ENCODE measurements at places on chromosomes 11 and 22.

DNA sequence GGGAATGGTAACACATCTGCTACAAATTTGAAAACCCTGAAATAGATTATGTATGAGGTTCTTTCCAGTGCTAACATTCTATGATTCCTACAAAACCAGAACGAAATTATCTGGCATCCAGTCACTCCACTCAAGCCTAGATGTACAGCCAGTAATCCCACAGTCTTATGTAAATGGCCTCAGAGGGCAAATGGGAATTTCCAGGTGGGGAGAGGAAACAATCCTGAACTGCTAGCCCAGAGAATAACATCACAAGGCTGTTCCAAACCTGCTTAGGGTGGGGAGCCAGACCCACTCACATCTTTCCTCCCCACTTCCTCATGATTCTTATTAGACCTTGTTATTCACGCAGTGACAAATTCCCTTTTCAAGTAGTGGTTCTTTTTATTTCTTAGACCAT lies 3.5 kb downstream of the FIBIN start:
- DNase-seq = no peak

DNA sequence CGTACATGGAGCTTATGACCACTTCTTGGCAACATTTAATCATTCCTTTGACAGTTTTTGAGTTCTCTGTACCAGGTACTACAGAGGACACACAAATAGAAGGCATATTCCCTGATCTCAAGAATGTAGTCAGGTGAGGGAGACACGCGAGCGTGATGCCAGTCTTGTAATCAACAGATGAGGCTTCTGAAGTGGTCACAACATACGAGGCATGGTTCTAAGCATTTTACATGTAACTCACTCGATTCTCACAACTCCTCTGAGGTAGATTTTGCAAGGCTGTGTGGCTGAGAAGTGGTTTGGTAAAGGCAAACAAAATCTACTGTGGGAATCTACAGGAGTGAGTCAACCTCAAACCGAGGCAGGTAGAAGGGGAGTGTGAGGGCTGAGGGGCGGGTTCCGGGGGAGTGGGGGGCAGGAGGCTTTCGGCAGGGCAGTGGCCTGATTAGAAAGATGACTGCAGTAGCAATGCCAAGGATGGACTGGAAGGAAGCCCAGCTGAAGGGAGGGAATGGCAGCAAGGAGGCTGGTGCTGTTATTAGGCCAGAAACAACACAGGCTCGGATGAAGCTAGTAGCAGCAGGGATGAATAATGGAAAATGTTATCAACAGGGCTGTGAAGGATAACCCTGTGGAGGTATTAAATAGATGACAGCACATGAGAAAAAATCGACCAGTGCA lies 63.8 kb downstream of the ST14 start:
- DNase-seq = no peak

- DNase-seq = no peak
These were observed 39.1 kb downstream of the SLC35F2 start for GRCh38 chr11:107819361-107820014.

- no peak for DNase-seq
These were observed 908.5 kb upstream of the RAG2 start for GRCh38 chr11:37506531-37506930.

- no peak for DNase-seq
These were observed 16.8 kb downstream of the RAB30 start for GRCh38 chr11:83054904-83055380.

DNA sequence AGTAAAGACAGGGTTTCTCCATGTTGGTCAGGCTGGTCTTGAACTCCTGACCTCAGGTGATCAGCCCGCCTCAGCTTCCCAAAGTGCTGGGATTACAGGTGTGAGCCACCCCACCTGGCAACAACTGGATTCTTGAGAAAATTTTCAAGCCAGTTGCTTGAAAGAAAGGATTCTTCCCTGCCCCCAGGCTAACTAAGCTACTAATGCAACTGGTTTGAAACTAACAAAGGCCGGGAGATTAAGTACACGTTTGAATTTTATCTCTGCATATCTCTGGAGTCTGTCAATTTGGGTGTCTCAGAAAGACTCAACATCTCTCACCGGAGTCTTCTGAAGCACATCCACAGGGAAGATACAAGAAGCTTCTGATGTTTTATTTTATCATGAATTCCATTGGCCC lies 10.7 kb upstream of the ETS1 start:
- no peak for DNase-seq

- DNase-seq = no peak
These were observed 320.9 kb upstream of the PITPNB start for GRCh38 chr22:28239941-28240340.

DNA sequence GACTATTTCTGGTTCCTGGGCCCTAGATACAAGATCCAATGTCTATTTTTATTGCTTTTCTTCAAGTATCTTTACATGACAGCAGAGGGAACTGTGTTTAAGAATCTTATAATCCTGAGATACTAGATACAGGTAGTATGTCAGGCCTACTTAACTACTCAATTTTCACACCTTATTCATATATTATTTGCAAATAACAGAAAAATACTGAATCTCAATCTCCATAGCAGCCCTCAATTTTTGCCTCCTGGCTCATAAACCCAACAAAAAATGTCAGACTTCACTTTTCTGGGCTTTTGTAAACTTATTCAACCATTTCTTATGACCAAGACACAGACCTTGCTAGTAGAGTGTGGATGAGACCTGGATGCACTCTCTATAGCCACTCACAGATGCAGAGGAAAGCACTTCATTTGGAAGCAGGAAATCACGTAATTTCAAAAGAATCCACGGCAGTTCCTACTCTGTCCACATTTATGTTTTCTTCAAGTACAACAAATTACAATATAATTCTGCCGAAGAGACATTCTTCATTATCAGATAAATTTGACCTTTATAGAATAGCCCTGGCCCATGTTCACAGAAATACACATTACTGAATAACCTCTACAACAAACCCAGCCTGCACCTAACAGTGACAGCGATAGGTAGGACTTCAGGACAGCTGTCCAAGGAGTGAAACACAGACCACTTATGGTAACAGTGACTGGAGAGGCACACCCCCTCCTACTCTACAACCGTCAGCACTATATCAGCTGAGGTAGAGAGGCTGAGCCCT lies 62.0 kb upstream of the YPEL1 start:
- DNase-seq = no peak
